Activated CD8-positive, alpha-beta T cell treated with anti-CD3 and anti-CD28 coated beads, Interleukin-2, amount 10 ng/mL, durations not matched to agents 7 days and 5 days (primary cell): ENCODE measurements at places on chromosomes 7 and 10. TPM values are rescaled to one million over a fixed set of nuclear protein-coding genes. Genes with fewer than 3 reads are reported as not detected.

DNA sequence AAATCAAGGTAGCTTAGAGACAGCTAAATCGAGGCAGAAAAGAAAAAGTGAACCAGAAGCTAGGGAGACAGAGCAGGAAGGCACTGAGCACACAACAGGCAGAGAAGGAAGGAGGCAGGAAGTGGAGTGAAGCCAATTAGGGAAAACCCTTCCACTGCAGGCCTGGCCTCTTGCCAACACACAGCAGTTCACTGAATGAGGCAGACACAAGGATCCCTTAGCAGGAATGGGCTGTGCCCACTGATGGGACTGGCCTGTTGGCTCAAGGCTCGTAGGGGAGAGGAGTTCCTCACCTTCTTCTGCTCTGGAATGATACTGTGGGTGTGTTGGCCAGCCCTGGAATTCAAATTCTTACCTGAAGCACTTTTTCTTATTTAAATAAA, 220.3 kb upstream of the STK17A start:
- DNase-seq: no peak

GRCh38 chr7:122248472-122248871, 56.1 kb downstream of the FEZF1 start:
- no peak for DNase-seq

DNA sequence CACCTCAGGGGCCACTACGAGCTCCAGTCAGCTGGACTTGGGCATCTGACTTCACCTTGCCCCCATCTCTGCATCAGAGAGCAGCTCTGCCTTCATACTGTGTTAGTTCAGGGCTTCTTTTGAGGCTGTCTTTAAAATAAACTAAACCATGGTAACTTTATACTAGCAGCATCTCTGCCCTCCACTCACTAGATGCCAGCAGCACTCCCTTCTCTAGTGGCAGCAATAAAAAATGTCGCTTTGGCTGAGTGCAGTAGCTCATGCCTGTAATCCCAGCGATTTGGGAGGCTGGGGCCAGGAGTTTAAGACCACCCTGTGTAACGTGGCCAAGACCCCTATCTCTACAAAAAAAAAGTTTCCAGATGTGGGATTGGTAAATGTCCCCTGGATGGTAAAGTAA, 584.4 kb downstream of the INHBA start:
- DNase-seq: no peak

- DNase-seq: no peak
Measured at GRCh38 chr7:122219253-122219865, 75.3 kb upstream of the AASS start.

DNA sequence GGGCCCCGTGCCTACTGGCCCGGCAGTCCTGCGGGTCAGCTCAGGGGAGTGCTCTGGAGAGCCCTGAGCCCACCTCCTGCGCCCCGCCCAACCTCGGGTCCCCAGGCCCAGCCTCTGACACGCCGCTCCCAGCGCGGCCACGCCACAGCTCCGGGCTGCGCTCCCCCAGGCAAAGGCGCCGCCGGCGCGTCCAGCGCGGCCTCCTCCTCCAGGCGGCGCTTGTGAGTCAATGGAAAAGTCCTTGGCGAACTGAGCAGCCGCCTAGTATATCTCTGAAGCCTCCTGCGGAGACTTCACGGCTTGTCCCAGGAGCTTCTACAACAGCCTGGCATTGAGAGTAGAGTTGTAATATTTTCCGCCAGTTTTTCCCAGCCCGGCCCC, 29.5 kb upstream of the BMS1 start:
- peak; percentile 67 for DNase-seq

DNA sequence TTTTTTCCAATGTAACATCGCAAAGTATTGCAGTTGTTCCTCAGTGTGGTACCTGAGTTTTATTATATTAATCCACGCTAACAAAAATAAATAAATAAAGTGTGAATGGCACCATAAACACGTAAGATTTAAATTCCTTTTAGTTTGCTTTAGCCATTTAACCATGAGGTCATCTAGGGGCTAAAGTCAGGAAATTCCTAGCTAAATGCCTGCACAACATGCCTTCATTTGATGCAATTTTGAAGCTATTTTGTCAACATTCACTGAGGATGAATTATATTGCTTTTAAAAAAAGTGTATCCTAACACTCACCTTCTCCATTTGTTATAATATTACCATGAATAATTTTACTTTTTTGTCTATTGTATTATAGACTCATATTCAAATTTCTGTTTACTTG, 714.4 kb downstream of the GATA3 start:
- DNase-seq: no peak

DNA sequence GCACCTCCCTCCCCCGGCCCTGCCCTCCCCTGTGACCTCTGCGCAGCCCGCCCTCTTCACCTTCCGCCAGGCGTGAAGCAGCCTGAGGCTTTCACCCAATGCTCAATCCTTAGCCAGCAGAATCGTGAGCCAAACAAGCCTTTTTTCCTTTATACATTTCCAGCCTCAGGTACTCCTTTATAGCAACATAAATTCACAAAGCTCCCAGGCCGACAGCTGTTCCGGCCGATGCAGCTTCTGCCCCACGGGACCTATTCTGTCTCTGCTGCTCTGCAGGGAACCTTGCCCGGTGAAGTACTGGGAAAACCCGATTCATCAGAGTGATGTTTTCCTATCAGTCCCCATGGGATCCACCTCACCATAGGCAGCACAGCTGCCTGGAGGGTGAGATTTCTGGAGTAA, 87.4 kb downstream of the CHST15 start:
- DNase-seq: no peak

GRCh38 chr7:12389089-12389700, 14.5 kb downstream of the VWDE start:
- peak; percentile 65 for DNase-seq

DNA sequence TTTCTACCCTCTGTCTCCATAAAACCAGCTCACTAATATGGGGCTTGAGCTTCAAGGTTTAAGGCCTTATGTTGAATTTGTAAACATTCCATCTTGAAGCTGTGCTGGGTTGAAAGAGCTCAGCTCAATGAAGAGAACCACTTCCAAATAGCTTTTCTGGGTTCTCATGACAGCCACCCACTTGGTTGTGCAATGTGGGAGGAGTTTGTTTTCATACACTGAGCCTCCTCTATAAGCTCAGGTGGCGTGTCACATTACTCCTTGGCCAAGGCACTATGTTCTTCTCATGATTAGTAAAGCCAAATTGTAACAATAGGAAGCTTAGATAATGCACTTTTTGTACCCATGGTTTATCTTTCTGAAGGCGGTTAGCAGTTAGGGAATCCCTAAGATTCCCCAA, 265.6 kb downstream of the PTEN start:
- DNase-seq: no peak

- peak; percentile 35 for DNase-seq
Measured at GRCh38 chr10:129963641-129964501, at the start of gene EBF3. Gene EBF3, minus strand, starts transcription at chr10:129964274. Its CDS starts 506 bp downstream, at chr10:129963768.

DNA sequence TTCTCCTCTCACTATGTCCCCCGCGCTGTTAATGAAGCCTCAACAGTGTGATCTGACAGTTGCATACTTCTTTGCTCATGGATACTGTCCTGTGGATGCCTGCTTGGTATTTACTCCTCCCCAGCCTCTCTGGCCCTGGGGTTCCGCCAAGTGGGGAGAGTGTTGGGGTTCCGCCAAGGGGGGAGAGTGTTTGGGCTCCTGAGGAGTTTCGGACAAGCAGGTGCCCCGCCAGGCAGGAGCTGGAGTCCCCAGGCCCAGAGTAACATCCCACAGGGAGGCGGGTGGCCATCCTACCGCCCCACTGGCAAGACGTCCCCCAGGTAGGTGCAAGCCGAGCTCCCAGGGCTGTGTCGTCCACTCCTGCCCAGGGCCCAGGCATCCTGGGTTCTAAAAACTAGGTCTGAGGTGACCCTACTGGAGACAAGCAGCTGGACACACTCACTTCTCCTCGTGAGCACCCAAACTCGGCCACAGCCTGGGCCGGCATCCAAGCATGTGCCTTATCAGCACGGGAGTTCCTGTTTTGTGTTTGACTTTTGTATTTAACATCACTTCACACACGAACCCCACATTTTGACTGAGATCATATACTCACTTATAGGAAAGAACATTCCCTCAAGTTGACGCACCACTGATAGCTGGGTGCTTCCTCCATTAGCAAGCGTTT, 34.2 kb downstream of the CAMK2B start:
- DNase-seq: peak; percentile 11

DNA sequence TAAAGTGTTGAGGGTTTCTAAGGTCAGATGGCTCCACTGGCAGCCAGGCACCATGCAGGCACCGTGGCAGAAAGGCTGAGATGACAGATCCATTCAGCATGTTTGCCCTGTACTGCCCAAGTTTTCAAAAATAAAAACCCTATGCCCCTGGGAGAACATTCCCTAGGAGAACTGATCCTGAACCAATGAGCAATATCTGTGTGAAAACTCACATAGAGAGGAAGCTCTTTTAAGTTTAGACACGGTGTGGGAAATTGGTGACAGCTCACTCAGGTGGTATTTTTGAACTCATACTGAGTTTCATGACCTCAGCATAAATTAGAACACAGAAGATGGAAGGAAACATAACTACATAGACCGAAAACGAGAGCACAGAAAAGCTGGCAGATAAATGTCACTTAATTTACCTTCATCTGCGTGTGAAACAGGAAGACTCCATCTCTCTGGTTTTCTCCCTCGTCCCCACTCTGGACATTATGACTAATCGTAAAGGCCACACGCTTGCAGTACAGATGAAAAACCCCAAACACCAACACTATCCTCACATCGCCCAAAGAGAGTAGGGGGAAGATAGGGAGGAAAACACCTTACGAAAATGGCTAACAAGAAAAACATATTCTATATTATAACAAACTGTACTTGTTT, 127.8 kb downstream of the ICA1 start:
- DNase-seq: peak; percentile 50

DNA sequence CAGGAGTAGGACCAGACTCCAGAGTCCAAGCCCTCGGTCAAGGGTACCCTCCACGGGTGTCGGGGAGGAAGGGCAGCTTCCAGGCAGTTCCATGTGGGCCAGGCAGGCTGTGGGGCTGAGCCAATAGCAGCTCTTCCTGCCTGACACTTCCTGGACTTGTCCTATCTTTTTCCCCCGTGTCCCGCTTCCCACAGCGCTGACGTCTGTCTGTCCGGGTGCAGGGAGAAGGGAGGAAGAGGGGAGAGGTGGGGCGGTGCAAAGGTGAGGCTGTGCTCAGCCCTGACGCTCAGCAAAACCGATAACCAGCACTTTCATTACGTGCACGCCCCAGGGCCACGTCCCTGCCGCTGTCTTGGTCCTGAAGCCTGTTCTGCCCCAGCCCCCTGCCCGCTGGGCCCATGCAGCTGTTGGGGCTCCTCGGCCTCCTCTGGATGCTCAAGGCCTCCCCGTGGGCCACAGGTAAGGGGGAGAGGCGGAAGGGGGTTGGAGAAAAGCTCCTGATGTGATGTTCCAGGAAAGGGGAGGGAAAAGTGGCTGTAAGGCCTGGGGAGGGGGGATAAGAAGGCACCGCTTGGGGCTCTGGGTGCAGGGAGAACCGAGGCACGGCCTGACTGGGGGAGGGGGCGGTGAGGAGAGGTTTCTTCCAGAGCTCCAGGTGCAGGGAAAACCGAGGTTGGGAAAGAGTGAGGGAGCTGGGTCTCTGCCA, at the start of gene MUC3A:
Gene MUC3A (plus strand): TSS at position 308 of the 706 bp plus-strand sequence. CDS start 91 bp downstream, at position 399.
- no peak for DNase-seq

DNA sequence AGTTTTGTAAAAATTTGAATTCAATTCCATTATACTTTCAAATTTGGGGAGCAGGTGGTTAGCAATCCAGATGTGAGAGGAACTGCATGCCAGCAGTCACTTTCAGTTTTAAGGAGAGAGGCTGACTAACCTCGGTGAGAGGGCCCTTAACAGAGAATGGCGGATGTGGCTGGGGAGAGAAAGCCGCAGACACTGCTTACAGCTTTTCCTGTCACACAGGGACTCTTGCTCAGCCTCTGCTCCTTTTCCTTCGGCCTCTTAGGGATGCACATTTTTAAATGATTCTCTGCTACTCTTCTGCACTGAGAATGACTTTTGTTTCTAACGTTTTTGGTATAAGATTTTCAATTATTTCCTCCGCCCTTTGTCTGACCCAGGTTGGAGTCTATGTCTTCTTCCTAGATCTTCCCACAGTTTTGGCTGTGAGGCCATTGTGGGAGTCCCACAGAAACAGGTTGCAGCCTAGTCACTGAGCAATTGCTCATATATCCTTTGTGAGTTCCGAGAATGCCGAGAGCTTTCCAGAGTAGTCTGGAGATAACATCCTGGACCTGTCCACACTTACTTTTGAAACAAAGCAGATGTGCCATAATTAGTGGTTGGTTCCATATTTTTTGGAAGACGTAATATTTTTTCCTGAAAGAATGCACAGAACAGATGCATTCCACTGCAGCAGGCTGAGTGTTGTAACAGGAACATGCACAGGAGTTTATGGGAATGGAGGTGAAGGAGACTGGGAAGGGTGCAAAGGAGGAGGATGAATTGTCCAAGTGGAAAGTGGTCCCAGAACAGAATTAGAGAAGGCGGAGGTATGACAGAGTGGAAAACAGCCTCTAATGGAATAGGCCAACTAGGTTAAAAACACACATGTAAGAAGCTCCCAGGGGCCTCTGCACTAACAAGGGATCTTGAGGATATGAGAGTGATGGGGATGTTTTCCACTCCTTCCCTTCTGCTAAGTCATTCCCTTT, 168.0 kb upstream of the ZNF32 start:
- DNase-seq: peak; percentile 92

- no peak for DNase-seq
Measured at GRCh38 chr7:20141002-20141345, 76.2 kb downstream of the MACC1 start.

- DNase-seq: no peak
Measured at GRCh38 chr7:144606261-144606660, 202.8 kb upstream of the NOBOX start.

DNA sequence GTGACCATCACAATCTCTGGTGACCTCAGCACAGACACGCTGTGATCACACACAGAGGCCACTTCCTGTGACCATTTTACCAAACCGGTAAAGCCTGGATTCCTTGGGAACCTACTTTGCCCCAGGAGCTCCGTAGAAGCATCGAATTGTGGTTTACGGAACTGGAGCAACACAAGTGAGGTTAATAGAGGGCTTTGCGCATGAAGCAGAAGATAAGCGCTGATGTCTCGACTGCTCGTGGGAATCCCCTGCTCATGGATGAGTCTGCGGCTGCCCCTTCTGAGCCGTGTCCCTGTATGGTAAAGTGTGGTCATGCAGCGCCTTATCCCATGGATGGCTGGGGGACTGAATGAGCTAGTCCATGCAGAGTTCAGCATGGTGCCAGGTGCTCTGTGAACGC, 53.6 kb downstream of the VIPR2 start:
- no peak for DNase-seq

DNA sequence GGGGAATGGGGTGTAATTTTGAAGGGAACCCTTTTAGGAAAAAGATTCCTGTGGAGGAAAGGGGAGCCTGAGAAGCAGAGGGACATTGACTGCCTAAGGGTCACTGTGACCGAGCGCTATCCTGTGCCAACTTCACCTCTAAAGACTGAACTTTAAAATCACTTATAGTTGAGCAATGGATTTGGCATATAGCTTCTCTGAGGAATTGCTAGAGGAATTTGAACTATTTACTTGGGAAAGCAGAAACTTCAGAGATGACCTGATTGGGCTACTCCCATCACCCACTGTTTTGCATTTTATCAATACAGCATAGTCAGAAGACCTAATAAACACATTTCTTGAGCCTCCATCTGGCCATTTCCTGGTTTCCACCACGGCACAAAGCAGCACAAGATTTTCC, 23.7 kb upstream of the WNT16 start:
- no peak for DNase-seq

- DNase-seq: no peak
Measured at GRCh38 chr10:123748711-123749110, 82.6 kb downstream of the GPR26 start.

TMEM130 gene
- total RNA-seq: not detected

CAMK2B gene
- not detected for total RNA-seq

PRPF18 gene
- 23.9 TPM for total RNA-seq

MYH16 gene
- not detected for total RNA-seq

ABCB1 gene
- 2.8 TPM for total RNA-seq

CFTR gene
- not detected for total RNA-seq

TRIM8 gene
- 45.0 TPM for total RNA-seq

HILPDA gene
- 26.2 TPM for total RNA-seq

MIOS gene
- 39.8 TPM for total RNA-seq
